AG04450 (cell line): ENCODE measurements at places on chromosomes 12 and 14.

DNA sequence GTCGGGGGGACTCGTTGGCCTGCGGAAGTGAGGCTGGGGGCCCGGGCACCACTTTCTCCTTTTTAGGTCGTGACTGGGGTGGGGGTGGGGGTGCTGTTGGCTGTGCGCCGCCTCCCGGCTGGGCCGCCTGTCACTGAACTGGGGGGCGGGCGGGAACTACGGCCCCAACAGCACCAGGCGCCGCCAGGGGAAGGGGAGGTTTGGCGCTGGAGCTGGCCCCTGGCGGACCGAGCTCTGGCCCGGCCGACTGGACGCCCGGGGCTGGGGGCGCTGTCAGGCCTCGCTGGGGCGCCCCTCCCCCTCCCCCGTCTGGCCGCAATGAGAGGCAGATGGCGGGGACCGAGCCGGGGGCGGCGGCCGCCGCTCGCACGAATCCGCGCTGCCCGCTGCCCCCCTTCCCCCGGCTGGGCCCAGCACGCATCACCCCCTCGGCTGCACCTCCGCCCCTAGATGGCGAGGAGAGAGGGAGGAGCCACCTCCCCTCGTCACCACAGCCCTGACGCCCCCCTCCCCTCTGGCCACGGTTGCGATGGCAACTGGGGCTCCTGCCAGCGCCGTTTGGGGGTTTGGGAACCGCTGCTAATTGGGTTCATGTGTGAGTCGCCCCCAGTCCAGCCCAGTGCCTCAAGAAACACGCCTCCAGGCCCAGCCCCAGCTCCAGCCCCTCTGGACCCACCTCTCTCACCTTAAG, 723 bp downstream of the NFATC4 start:
- no peak for DNase-seq

DNA sequence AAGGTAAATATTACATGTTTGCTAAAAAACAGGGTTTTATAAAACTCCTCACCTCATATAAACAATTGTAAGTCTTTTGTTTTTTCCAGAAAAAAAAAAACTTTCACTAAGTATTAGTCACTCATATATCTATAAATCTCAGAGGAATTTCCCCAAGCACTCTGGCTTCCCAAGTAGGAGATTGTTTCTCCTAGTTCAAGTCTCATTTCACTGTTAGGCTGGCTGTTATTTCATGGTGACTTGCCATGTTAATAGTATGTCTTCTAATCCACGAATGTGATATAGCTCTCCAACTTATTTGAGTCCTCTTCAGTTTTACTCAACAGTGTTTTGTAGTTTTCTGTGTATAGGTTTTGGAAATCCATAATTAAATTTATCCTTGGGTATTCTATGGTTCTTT, 61.6 kb downstream of the CAPZA3 start:
- no peak for DNase-seq

GRCh38 chr12:79012636-79013035, 148.1 kb downstream of the SYT1 start:
- no peak for DNase-seq

- DNase-seq = no peak
These were observed 278.2 kb downstream of the ZFP36L1 start for GRCh38 chr14:68514608-68515194.

- no peak for DNase-seq
These were observed 9.9 kb downstream of the GALNT9 start for GRCh38 chr12:132319359-132319950.

DNA sequence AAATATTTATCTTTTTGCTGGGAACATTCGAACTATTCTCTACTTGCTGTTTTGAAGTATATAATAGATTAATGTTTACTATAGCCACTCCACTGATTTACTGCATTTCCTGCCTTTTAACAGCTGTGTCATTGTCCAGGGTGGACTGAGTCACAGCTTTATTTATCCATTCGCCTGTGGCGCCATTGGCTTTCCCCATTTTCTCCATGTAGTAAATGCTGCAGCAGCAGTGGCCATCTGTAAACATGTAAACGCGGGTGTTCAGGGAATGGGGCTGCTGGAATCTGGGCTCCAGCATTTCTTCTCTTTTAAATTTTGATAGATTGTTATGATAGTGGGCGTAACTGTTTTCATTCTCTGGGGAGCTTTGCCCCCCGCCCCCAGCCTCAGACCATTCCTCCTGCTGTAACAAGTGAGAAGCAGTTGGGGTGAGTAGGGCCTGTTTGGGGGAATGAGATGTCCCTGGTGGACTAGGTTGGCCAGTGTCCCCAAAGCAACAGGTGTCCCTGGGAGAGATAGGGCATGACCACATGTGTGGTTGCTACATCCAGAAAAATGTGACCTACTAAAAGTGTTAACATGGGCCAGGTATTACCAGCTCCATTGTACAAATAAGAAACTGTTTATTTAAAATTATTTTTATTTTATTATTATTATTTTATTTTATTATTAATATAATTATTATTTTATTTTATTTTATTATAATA, 32.9 kb downstream of the RIN3 start:
- peak; percentile 42 for DNase-seq

DNA sequence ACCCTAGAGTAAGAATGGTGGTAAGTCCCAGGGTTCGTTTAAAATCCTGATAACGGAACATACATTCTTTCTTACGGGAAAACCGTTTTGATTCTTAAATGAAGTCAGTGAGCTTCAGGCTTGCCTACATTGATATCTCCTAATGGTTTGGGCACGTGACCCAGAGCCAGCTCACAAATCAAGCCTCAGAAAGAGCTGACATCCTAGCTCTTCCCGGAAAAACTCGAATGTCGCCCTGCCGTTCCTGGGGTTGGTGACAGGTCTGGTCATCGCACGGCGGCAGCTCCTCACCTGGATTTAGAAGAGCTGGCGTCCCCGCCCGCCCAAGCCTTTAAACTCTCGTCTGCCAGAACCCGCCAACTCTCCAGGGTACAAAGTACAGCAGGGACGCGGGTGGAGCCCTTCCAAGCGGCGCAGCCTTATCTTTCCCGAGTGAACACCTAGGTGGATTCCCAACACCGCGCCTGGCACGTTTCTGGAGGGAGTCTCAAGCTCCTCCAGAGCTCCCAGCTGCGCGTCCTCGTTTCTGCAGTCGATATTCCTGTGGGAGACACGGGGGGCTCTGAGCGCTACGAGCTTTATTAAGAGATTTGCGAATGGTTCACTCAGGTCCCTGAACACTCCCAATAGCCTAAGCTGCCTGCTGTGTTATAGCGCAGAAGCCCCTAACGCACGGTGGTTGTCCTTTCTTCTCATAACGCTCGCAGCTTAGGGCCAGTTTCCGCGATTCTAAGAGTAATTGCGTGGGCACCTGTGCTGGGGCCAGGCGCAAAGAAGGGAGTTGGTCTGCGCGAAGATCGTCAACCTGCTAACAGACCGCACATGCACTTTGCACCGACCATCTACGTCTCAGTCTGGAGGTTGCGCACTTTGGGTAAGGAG, at the start of gene SSTR1:
Gene SSTR1 (plus strand): TSS at position 169 of the 882 bp plus-strand sequence. CDS start 1,486 bp downstream, outside the sequence.
- DNase-seq = no peak

DNA sequence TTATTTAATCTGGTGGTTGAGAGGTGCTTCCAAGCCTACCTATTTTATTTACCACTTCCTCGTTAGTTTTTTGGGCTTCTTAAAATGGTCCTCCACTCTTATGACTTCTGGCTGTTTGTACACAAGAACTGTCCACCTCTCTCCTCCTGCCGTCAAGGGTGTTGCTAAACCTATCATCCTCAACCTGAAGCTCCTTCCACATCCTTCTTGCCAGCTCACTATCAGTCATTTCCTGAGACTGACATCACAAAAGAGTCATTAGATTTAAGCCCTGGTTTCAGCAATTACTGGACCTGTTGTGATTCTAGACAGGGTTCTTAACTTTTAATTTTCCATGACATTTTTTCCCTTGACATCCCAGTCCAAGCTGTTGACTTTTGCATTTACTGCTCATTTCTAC, 91.9 kb downstream of the BICD1 start:
- no peak for DNase-seq

DNA sequence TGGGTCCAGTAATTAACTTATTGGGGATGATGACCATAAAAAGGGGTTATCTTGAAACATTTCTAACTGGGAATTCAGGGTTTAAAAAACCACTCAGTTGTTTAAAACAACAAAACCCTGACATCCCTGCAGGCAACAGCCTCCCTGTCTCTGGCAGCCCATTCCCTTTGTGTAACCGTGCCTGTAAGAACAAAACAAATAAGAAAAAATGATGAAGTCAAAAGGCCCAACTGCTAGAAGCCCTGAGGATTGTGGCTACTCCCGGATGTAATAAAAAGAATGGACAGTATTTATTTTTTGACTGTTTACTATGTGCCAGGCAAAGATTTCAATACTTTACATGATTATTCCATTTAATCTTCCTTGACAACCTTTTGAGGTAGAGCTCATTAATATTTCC, 75.3 kb downstream of the TMCC3 start:
- DNase-seq = no peak

DNA sequence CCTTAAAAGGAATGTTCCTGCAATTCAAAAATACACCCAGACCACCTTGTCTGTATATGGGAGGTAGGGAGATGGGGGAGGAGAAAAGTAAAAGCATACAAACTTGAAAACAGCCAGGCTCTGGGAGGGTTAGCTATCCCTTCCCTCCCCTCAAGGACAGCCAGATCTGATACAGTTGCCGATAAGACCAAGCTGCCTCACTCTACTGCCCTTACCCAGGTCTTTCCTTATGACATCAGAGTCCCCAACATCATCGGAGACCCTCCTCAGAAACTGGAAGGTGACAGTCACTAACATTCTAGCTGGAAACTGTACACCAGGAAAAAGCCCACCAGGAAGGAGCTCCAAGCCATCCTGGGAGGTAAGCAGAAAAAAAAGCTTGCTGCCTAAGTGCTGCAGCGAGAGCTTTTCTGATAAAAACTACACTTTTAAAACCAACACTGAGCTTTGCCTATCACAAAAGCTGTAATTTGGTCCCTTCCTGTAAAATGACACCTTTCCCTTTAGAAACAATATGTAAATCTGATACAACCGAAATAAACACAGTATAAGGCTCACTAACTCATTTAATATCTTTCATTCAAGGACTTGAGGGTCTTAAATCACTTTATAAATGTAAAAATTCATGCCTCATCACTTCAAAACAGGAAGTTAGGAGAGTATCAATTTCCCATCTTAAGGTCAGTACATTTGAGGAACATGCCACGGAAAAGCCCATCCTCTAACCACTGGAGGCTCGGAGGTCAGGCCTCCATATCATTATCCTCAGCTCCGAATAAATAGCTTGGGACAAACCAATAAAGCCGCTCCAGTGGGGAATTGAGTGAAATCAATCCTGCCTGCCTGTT, 20.4 kb upstream of the PLEKHH1 start:
- no peak for DNase-seq

DNA sequence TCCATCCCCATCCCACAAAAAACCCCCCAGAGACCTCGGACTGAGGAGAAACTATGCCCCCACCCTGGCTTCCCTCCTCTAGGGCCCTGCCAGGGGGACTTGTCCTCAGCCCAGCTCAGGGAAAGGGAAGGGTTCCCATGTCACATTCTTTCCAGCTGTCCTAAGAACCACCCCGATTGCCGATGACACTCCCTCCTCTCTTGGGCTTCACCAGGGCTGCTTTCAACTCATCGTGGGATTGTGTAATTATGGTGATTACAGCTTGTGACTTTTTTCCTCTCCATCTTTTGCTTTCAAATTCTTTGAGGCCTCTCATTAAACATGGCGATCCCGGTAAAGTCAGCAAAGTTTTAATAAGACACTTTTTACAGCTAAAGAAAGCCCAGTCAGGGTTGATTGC, 344.0 kb downstream of the DPF3 start:
- DNase-seq = no peak

- no peak for DNase-seq
These were observed 112.0 kb downstream of the ANO6 start for GRCh38 chr12:45327823-45328383.

GRCh38 chr14:100332071-100332639, 9.0 kb downstream of the SLC25A47 start:
- DNase-seq = no peak

DNA sequence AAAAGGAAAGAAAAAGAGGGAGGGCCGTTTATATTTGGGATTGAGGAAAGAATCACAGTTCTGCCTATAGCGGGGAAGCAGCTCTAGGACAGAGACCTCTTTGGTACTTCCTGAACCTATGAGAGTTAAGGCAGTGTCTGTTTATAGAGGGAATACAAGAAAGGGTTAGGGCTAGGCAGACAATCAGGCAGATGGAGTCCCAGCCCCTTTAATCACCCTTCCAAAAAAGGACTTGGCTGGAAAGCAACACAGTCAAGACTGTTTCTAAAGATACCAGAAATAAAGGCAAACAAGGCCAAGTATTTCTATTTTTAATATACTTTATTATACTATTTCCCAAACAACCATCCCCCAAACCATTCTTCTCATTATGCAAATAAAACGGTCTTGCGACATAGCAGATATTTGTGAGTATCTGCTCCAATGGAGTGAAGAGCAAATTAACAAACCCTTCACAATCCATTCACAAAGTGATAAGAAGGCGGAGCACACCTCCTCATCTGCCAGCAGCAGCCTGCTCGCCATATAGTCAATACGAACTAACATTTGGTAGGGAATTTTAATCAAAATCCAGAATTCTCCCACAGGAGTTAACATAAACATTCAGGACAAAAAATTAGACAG, 697 bp upstream of the GRIP1 start:
- no peak for DNase-seq

GRCh38 chr14:93333631-93334103, 831 bp upstream of the BTBD7 start:
- no peak for DNase-seq

DNA sequence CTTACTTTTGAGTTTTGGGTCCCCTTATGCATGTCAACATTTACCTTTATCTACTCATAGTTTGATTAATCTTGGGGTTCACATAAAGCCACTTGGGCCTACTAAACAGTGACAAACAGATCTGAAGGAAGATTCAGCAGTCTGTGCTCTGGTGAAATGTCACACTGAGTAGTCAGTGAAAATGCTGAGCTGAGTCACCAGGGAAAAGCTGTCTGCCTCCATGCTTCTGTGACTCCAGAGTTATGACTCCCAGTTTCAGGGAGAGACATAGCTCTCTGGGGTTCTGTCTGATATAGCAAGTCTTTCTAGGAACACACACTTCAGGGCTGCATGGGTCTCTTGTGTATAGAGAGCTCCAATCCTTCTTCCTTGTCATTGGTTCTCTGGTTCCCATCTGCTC, 406.3 kb upstream of the FAR2 start:
- no peak for DNase-seq

- DNase-seq = no peak
These were observed 91.8 kb upstream of the RIC8B start for GRCh38 chr12:106682594-106683234.

GRCh38 chr12:5442251-5443006, 10.5 kb downstream of the NTF3 start:
- no peak for DNase-seq

GRCh38 chr12:27585739-27586265, 61.8 kb downstream of the PPFIBP1 start:
- no peak for DNase-seq

GRCh38 chr12:46499226-46499625, 126.7 kb upstream of the SLC38A2 start:
- DNase-seq = no peak

DNA sequence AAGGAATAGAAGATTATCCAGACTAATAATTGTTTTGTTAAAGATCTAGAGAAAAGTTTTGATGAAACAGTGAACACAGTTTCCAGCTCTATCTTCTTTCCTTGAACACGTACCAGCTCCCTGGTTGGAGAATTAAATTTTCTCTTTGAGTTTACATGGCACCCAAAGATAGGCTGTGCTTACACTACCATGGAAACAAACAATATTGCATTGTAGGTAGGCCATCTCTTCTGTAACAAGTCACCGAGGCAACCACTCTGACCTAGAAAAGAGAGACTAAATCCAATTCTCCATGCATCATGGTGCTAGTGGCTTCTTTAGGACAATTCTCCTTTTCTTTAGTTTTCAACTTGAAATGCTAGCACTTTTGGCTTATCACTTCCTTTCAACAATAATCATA, 9.9 kb downstream of the BMAL2 start:
- no peak for DNase-seq
